Activated T-cell treated with anti-CD3 and anti-CD28 coated beads for 1 hour (primary cell): ENCODE measurements at places on chromosomes 2 and 18.

GRCh38 chr2:157229572-157229971, 27.9 kb upstream of the GALNT5 start:
- DNase-seq: no peak

GRCh38 chr2:23563673-23564614, 179.0 kb downstream of the KLHL29 start:
- no peak for DNase-seq

DNA sequence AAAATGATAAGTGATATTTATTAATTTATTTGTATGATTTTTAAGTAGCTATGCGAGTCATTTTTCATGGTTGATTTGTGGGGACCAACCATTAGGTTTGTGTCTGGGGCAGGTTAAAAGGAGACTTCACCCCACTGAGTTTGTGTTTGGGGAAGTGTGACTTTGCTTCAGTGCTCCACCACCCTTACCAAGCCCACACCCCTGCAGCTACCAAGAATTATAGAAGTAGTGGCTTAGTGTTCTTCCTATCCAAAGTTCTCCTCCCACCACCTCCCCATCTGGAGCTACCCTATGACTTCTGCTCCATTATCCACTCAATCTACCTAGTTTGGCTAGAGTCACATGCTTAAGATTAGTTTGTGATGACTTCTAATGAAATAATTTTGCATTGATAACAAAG, 182.1 kb upstream of the ZEB2 start:
- no peak for DNase-seq

DNA sequence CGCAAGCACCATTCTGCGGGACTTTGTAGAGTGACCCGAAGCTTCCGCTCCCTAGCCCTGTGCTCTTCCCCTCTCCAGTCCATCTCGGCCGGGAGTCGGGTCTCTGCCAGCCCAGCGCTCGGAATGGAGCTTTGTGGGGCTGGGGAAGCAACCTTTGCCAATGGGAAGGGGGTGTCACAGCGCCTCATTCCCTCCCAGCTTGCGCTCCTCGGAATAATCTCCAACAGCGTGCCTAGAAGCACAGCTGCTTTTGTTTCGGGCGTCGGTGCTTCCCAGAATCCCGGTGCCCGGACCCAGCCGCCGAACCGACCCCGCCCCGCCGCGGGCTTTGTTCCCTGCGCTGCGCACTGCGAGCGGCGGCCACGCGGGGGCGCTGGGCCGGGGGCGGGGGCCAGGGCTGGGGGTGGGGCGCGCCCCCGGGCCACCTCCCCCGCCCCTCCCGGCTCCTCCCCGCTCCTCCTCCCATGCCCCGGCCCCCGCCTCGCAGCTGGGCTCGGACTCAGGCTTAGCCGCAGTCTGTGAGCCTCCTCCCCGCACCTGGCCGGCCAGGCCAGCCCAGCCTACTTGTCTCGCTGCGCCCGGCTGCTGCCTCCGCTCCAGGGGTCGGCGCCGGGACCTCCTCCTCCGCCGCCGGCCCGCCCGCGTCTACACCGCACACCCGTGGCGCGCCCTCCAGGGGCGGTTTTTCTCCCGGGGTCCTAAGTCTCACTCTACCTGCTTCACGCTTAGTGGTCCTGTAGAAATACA, 77.7 kb upstream of the SMAD2 start:
- peak; percentile 34 for DNase-seq

- DNase-seq: no peak
These were observed 207.9 kb upstream of the SALL3 start for GRCh38 chr18:78771496-78772359.

- DNase-seq: no peak
These were observed 25.7 kb upstream of the TTR start for GRCh38 chr18:31565782-31566512.

DNA sequence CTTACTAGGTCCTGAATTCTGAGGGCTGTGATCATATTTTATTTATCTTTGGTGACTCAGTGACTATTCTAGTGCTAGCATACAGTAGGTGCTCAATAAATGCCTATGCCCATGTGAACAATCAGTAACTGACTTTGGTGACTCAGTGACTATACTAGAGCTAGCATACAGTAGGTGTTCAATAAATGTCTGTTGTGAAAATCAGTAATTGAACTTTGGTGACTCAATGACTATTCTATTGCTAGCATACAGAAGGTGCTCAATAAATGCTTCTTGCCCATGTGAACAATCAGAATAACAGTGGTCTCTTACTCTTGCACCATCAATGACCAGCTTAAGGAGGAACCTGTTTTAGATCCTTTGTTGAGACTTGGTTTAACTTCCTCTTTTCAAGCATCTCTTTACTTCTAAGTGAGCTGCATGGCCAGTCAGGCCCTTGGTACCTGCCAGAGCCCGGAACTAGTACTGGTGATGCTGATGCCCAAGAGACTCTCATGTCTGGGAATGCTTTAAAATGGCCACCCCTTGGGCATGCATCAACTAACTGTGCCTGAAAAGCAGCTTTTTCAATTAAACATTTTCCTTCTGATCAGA, 214.9 kb upstream of the SPRED2 start:
- no peak for DNase-seq

GRCh38 chr2:234172066-234172465, 121.6 kb downstream of the SPP2 start:
- DNase-seq: no peak

GRCh38 chr2:2321200-2321540, 9.9 kb downstream of the MYT1L start:
- no peak for DNase-seq

DNA sequence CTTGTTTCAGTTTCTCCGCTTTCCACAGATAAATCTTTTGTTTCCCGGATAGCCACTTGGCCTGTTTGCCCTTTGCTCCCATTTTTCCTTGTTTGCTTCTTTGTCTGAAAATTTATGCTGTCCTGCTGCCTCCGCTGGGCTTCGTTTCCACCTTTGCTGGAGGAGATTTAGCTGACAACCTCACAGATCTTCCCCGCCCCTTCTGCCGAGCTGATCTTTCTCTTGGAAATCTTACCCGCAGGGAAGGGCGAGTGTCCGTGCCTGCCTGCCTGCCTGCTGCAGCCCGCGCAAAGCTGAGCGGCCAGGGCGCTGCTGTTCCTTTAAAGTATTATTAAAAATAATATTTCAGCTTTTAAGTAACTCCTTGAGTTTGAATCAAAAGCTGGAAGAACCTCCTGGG, 1.4 kb upstream of the XRCC5 start:
- no peak for DNase-seq

DNA sequence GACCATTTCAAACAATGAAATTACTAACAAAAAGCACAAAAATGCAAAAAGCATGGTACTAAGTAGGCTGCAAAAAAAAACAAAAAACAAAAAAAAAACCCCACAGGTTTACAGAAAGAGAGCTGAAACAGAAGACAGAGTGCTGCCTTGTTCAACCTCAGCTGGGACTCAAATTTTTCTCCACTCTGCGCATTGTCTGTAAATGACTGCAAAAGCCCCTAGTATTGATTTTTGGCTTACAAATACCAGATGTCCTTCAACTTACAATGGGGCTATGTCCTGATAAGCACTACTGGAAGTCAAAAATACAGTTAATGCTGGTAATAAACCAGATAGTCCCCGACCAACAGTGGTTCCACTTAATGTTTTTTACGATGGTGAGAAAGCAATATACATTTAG, 42.2 kb downstream of the UBE2E3 start:
- DNase-seq: no peak

DNA sequence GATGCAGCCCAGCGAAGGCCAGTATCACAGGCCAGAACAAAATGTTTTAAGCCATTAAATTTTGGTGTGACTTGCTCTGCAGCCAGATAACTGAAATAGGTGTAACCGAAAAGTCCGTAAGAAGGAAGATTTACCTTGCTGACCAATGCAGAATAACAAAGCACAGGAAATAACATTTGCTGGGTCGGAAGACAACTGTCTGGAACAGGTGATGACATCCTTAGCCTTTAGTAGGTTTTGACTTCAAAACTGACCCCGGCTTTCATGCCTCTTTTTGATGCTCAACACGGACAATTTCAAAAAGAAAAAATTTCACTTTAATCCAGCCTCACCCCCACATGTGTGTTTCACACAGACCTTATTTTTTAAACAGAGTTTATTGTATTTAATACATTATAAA, 93.7 kb downstream of the KCTD1 start:
- DNase-seq: no peak

- no peak for DNase-seq
These were observed 406.5 kb downstream of the XIRP2 start for GRCh38 chr2:167294776-167295140.

- no peak for DNase-seq
These were observed 23.2 kb upstream of the KDM3A start for GRCh38 chr2:86417961-86418360.

DNA sequence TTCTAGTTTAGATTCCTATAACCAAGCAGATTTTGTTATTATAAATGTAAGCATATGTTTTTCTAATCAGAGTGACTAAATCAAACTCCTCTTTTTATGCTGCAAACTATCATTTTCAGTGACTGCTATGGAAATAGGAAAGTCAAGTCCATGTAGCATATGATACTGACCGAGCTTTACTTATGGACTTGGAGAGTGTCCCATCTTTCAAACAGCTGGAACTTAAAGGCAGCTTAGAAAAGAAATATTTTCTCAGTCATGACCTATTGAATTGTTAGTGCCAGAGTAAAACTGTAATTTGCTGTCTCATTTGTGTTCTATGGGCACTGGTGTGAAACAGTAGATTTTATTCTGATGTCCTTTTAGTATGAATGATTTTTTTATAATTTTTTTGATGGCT, 76.7 kb downstream of the PHLPP1 start:
- DNase-seq: no peak

DNA sequence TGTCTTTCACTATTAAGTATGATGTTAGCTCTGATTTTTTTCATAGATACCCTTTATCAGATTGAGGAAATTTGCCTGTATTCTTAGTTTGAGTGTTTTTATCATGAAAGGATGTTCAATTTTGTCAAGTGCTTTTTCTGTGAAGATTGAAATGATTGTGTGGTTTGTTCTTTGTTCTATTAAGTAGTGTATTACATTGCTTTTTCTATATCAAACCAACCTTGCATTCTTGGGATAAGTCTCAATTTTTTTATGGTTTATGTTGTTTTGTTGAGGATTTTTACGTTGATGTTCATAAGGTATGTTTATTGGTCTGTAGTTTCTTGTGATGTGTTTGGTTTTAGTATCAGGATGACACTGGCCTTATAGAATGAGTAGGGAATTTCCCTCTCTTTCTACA, 19.1 kb downstream of the PDK1 start:
- DNase-seq: no peak

DNA sequence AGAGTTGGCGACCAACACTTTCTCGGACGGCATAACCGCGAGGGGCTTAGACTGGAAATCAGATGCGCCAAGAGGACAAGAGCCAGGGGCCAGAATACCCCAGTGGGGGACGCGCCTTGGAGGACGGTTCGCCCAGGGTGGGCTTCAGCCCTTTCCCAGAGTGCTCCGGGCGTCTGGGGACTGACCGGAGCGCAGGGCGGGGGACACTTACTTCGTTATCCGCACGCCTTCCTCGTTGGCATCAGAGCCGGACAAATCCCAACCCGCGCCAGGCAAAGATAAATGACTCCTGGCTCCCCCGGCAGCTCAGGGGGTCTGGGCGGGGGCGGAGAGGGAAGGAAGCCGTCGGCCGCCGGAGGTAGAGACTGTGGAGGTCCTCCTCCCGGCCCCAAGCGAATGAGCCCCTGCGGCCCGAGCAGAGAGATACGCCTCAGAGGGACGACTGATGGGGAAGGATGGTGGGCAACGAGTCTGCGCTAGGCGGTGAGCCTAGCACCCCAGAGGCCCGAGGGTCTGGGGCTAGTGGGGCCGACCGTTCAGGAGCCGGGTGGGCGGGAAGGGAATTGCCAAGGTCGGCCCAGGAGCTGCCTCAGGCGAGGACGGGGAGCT, 4.7 kb upstream of the SATB2 start:
- no peak for DNase-seq

DNA sequence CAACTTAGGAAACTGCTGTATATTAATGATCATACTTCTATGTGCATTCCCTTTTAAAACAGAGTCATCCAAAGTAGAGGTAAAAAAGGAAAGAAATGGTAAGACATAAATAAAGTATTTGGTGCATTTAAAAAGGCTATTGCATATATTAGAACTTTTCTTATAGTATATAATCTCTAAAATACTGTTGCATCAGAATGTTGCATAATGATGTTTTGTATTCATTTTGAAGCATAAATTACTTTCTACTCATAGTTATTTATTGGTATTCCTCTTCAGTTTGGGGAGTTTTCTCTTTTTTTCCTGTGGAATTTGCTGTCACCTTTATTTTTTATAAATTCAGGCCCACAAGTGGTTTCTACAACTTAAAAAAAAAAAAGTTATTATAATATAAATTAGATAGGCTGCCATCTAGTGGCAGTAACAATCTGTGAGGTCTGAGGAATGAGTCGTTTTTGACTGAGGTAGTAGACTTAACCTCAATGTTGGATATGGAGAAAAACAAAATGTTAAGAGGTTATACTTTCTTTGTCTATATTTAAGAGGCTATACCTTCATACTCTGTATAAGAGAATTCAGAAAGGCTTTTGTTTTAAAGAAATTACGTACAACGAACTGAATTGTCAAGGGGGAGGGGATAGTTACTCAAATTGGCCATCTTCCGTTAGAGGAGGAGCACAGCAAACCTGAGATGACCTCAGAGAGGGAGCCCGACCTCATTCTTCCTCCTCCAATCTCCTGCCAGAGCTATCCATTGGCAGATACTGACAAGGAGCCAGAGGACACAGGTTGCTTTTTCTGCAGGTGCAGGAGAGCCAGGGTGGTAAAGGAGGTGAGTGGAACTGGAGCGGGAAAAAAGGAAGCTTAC, 23.8 kb downstream of the ANKAR start:
- no peak for DNase-seq

- no peak for DNase-seq
These were observed 252.6 kb downstream of the EXOC6B start for GRCh38 chr2:72573232-72573631.

DNA sequence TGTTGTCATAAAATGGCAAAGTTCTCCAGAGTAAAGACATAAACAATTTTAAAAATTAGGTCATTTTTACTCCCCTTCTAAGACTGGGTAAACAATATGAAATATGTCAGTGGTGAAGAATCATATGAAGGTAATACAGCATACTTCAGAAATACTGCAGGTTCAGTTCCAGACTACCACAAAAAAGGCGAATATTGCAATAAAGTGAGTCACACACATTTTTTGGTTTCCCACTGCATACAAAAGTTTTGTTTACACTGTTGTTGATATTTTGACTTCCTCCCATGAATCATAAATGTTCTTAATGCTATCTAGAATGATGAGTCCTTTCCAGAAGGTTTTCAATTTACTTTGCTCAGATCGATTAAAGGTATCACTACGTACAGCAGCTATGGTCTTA, 73.5 kb downstream of the SMC6 start:
- no peak for DNase-seq
